ENCODE measurements at places on chromosomes 6 and 20.

- no peak for DNase-seq
Observed at GRCh38 chr20:42795111-42795695, 394.5 kb downstream of the PTPRT start.

- no peak for DNase-seq
Observed at GRCh38 chr6:40950986-40951698, 87.9 kb downstream of the UNC5CL start.

GRCh38 chr20:62652041-62652893 is 10.0 kb downstream of the SLCO4A1 start:
- peak; percentile 95 for DNase-seq

- DNase-seq = no peak
Observed at GRCh38 chr6:155381673-155382337, 67.5 kb upstream of the TFB1M start.

DNA sequence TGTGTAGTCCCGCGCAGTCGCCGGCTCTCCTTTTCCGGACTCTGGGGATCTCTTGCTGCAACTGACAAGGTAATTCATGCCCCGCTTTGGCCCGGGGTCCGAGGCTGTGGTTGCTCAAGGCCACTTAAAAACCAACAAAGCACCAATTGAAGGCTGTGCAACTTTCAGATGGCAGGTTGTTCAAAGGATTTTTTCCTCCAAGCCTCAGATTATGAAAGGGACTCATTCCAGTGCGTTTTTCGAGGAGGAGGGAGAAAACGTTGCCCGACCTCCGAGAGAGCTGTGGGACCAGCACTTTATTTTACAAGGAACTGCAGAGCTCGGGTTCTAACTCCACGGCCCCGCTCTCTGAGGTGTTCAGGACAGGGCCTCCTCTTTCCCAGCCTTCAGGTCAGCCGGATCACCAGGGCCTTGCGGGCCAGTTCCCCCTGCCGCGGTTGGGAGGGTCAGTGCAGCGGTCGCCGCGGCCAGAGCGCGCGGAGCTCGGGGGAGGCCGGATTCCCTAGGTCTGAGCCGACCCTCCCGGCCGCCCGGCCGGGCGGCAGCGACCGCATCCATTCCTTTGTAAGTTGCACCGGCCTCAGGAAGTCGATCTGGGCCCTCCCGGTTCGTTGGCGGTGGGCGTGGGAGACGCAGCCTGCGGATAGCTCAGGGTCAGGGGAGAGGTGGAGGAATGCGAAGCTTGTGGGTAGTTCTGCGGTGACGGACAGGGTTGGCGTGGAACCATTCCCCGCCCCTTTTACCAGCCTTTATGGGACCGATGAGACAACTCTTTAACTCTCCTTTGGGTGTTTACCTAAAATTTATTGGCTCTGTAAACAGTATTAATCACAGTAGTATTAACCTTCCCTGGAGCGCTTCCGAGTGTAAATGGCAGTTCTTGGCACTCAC is 1.6 kb downstream of the UTRN start:
- peak; percentile 89 for DNase-seq

- DNase-seq = no peak
Observed at GRCh38 chr6:125101631-125102030, 51.9 kb upstream of the TPD52L1 start.

DNA sequence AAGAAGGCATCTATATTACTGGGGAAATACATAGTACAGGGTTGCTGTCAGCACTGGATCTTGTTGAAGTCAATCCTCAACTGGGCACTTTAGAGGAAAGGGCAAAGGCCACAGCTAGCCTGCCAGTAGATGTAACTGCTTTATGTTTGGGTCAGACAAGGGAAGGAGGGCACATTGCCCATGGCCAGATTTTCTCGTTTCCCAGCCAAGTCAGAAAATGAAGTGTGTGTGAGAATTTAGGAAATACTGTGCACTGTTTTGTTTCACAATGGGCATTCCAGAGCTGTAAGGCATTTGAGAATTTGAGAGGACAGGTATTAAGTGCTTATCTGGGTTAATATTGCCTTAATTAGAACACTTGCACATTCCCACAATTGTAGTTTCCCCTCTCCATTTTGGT is 183.9 kb upstream of the MCHR2 start:
- no peak for DNase-seq

- DNase-seq = no peak
Observed at GRCh38 chr6:55636406-55637102, 57.6 kb upstream of the HMGCLL1 start.

- DNase-seq = no peak
Observed at GRCh38 chr6:121764493-121764892, 329.0 kb downstream of the GJA1 start.

DNA sequence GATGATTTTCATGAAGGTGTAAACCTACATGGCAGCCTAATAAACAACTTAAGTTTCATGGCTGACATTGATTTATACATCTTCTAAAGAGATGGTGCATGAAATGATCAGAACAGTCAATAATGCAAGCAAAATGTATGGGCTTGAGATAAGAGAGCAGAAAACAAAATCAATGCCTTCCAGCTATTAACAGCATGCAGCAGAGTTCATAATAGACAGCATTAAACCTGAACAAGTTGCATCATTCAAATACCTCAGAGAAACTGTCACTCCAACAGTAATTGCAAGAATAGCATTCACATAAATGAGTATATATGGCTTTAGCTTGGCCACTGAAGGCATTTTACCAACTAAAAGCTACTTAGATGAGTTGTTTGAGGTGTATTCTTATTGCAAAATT is 319.6 kb upstream of the ARID1B start:
- no peak for DNase-seq

- no peak for DNase-seq
Observed at GRCh38 chr6:27471365-27472115, 1.4 kb downstream of the ZNF184 start.

GRCh38 chr6:127566651-127567050 is 10.3 kb upstream of the C6orf58 start:
- no peak for DNase-seq

DNA sequence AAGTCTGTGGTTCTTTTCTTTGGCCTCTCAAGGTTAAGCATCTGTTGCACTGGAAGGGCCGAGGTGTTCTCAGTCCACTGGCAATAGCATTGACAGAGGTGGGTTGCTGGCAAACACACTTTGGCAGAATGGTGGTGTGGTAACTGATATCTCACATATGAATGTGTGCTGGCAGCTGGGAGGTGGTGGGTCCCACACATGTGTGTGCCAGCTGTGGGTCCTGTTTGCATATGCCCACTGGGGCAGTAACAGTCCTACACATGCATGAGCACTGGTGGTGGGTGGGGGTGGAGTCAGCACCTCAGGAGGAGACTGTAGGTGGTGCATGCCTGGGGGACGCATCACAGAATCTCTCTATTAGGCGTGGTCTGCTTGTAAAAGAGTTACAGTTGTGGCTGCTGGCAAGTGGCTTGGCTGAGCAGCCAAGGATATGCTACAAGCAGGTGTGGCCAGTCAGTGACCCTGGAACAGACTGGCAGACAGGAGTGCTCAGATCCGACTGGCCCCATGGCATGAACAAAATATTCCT is 934.3 kb downstream of the GRIK2 start:
- no peak for DNase-seq

- peak; percentile 96 for DNase-seq
Observed at GRCh38 chr6:28985462-28986164, 19.5 kb downstream of the ZNF311 start.

DNA sequence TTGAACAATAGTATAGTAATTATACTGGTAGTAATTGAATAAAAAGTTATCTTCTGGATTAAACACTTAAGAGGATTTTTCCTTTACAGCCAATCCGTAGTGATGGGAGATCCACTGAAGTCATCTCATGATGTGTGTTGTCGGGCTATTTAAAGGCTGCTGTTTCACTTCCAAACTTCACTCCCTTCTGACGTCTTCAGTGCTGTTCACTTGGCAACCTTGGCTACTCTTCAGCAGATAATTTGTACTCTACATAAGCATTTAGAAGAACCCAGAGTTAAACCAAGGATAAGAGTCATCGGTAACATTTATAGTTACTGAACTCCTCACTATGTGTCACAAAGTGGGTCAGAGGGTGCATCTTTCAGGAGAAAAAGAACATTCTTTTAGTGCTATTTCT is 179.1 kb upstream of the EYA4 start:
- peak; percentile 0 for DNase-seq

GRCh38 chr6:21587961-21588480 is 5.5 kb upstream of the SOX4 start:
- DNase-seq = no peak

GRCh38 chr20:4375881-4376280 is 345.8 kb upstream of the PRND start:
- DNase-seq = no peak

GRCh38 chr6:22929311-22929985 is 360.1 kb downstream of the HDGFL1 start:
- no peak for DNase-seq

GRCh38 chr6:106426250-106426970 is 65.9 kb downstream of the CRYBG1 start:
- no peak for DNase-seq

- DNase-seq = no peak
Observed at GRCh38 chr20:36408219-36408618, 102.1 kb downstream of the DLGAP4 start.

GRCh38 chr6:37702314-37702713 is 4.6 kb upstream of the MDGA1 start:
- DNase-seq = no peak

- DNase-seq = no peak
Observed at GRCh38 chr20:40682104-40682981, 6.7 kb downstream of the MAFB start.

GRCh38 chr6:149942461-149942829 is 631 bp downstream of the ULBP2 start:
- no peak for DNase-seq

DNA sequence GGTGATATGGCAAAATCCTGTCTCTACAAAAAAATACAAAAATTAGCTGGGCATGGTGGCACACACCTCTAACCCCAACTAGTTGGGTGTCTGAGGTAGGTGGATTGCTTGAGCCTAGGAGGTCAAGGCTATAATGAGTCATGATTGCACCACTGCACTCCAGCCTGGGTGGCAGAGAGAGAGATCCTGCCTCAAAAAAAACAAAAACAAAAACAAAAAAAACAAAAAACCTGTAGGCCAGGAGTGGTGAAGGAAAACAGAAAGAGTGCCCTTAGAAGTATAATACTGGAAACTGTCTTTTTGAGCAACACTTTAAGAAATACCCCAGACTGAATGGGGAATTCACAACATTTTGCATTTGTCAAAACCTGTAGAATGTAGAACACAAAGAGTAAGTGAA is 85.3 kb downstream of the JARID2 start:
- DNase-seq = no peak

GRCh38 chr20:57250607-57251343 is 15.7 kb downstream of the BMP7 start:
- no peak for DNase-seq

- no peak for DNase-seq
Observed at GRCh38 chr6:103798166-103798565, 1061.6 kb downstream of the HACE1 start.

DNA sequence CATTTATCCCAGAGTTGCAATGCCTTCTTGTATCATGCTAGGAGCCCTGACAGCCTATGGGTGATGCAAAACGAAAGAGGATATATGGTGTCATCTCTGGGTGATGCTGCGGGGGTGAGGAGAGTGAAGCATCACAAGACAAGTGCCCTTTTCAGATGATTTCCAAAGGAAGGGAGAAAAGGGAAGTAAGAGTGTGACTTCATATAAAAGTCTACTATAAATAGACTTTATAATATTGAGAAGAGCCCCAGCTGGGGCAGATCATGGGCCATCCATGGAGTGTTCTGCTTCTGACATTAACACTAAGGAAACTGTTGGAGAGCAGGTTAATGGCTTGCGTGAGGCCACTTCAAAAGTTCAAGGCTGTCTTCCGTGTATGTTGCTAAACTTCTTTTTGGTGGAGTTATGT is 4.4 kb downstream of the CD83 start:
- no peak for DNase-seq

DNA sequence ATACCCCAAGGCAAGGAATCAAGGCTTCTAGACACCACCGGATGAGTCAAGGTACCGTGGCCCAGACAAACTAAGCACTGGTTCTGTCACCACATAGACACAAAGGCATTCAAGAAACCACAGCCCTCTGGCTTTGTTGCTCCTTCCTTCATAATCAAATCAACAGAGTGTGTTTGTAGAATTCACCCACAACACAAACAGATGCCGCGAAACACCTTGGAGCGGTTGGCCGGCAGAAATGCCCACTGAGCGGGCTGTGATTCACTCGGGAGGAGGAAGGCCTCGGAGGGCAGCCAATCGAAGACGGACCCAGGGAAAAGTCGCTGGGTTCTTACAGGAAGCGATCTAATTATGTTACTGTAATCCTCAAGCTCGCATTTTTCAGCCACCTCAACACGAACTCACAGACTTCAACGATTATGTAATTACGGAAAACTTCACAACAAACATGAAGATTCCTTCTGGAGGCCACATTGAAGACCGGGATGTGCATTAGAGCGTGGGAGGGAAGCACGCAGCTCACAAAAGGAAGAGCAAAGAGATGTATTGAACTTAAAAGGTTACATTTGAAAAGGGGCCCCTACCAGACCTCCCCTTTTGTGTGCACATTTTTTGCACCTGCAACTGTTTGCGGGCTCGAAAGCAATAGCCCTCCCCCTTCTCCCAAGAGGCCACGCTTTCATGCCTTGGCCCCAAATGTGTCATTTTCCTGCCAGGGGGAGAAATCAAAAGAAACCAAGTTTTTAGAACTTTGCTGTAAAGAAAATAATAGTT is 184.7 kb upstream of the PREP start:
- peak; percentile 80 for DNase-seq

- DNase-seq = peak; percentile 72
Observed at GRCh38 chr6:31125586-31126363, 5.5 kb upstream of the CDSN start.

GRCh38 chr6:126747728-126748540 is 370.5 kb upstream of the RSPO3 start:
- no peak for DNase-seq

DNA sequence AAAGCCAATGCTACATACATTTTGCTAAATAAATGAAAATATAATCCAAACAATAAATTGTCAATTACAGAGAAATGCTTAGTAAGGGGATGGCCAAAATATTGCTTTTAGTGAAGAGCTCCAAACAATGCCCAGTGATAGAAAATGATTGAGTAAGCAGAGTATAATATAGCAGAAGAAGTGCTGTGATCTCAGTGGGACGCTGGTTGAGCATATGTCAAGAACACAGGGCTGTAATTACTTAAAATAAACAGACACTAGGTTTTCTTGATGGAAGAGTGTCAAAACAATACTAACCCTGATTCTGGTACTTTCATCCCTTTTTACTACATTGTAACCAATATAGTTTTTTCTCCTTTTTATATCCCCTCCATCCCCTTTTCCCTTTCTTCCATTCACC is 150.3 kb downstream of the GRIK2 start:
- DNase-seq = no peak

GRCh38 chr6:25253351-25253750 is 25.8 kb upstream of the CARMIL1 start:
- DNase-seq = no peak

- DNase-seq = peak; percentile 13
Observed at GRCh38 chr6:134111062-134111677, 58.7 kb upstream of the SLC2A12 start.

GRCh38 chr6:77740380-77740779 is 87.5 kb downstream of the MEI4 start:
- DNase-seq = no peak

- DNase-seq = no peak
Observed at GRCh38 chr20:43138061-43138770, 51.5 kb downstream of the PTPRT start.

- DNase-seq = no peak
Observed at GRCh38 chr6:89433252-89434149, 549 bp downstream of the ANKRD6 start.

GRCh38 chr20:36859282-36859555 is 16.7 kb upstream of the TLDC2 start:
- no peak for DNase-seq

- DNase-seq = peak; percentile 83
Observed at GRCh38 chr6:16345449-16346330, 107.3 kb downstream of the GMPR start.
